ENCODE measurements at places on chromosomes 3 and 15.

DNA sequence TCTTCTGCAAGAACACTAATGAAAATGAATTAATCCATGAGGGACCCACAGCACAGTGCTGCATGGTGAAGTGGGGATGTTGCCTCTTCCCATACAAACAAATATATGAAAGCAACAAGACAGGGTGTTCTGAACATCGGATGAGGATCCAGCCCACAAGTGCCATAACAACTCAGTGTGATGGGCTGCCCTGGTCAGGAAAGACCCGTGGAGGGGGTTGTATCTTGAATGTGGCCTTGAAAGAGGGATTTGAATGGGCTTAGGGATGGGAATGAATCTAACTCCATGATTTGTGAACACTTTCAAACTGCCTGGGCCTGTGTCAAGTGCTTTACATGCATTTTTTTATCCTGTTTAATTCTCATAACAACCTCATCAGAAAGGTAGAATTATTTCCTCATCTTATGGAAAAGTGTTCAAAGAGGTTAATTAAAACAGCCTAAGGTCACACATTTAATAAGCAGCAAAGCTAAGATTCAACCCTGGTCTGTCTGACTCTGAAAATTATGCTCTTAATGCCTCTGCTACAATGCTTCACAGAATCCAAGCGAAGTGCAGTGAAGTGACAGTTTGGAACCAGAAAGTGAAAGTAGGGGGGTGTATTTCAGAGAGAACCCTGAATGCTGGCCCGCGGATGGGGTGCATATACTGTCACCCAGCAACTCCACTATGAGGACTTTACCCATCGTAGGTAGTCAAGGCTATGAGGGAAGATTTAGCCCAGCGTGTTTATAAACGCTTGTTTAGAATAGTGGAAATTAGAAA, 65.6 kb upstream of the HEG1 start:
- DNase-seq = no peak

GRCh38 chr3:186417791-186418190, 55.8 kb upstream of the DGKG start:
- no peak for DNase-seq

GRCh38 chr15:38182900-38183299, 69.7 kb upstream of the SPRED1 start:
- DNase-seq = no peak

DNA sequence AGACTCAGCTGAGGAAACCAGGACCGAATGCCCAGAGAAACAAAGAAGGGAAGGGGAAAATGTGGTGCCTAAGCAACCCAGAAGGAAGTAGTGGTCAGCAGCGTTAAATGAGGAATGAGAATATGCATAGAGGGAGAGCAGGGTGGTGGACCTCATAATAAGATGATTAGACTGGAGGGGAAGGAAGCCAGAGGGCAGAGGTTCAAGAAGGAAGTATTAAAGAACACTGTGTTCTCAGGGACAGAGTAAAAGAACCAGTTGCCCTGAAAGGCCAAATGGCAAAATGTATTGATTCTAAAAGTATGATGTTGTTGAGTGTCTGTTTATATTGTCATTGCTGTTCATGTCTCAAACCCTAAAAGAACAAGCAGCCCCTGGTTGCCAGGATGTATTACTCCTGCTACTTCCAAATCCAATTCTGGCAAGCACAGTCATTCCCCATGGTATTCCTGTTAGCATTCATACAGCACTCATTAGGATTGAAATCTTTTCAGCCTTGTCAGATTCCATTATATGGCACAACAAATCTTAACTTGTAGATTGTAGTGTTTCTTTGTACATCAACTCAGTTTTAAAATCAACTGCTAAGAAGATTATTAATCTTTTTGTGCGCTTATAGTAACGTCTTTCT, 23.4 kb downstream of the P2RY1 start:
- no peak for DNase-seq

GRCh38 chr3:128648940-128649663, 1.5 kb downstream of the RPN1 start:
- no peak for DNase-seq

DNA sequence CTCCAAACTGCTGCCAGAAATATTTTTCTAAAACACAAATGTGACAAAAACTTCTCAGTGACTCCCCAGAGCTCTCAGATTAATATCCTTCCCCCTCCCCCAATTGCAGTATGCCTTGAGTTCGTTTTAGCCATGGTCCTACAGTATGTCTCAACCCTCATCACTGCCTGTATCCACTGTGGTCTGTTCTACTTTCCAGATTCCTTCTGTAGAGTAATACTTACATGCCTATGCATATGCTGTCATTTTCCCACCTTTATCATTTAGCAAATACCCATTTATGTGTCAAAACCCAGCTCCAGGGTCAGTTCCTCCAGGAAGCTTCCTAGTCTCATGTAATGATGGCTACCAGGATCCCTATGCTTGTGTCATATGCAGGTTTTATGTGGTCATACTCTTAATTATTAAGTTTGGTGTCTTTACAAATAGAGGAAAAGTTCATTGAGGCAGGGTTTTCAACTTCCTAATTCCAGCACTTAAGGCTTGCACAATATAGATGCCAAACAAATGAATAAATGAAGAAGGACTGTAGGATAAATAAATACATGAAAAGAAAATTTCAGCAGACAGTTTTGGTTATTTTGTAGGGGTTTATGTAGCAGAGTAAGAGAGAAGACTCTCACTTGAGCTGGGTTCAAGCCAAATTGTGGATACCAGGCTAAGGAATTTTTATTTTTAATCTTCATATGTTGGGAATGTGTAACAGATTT, 170.8 kb downstream of the ALCAM start:
- no peak for DNase-seq

DNA sequence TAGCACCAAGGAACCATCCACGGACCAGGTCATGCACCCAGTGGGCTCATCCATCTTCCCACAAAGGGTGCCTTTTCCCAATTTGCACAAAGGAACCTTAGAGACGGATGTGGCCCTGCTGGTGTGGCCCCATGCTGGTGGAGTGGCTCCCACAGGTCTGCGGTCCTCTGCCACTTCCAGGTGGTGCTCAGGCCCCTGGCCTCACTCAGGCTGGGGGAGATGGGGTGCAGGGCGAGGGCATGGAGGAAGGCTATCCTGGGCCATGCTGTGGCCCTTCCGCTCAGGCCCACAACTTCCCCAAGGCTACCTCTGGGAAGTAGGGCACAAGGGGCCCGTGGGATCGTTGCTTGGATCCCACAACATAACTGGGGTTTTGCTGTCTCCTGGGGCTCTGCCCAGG, 5.2 kb upstream of the SYNM start:
- no peak for DNase-seq

DNA sequence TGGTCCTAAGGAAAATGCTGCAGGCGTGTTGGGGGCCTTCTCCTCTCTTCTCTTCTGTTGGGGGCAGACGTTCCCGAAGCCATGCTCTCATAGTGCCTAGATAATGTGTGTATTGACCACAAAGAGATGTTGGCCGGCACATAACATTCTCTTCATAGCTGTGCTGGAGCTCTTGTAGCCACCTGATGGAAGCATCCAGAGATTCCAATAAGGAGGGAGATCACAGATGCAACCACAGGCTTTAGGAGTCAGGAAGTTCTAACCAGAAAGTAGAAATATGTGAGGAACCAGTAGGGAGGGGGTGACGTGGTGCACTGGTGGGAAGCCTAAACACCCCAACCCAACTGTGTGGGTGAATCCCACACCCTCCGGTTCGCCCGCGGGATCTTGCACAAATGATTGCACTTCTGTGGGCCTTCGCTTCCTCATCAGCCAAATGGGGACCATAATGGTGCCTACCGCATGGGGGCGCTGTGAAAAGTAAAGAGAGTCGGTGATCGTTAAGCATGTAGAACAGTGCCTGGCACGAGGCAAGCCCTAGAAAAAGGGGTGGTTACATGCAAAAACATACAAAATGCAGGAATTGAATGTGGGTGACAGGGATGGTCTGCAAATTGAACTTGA, 87.8 kb downstream of the TOP2B start:
- DNase-seq = no peak

DNA sequence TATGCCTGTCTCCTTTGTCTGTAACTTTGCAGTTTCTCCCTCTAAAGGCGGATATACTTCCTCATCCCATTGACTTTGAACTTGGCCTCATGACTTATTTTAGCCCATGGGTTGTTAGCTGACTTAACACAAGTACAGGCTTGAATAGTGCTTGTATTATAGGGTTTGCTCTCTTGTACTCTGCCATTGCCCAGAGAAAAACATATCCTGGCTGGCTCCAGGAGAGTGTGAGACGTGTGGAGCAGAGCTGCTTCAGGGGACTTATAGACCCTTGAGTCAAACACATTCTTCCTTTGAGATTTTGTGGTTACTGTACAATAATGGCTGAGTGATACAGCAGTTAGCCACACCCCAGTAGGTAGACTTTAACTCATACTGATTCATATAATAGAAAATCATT, 124.0 kb downstream of the RAP2B start:
- no peak for DNase-seq

DNA sequence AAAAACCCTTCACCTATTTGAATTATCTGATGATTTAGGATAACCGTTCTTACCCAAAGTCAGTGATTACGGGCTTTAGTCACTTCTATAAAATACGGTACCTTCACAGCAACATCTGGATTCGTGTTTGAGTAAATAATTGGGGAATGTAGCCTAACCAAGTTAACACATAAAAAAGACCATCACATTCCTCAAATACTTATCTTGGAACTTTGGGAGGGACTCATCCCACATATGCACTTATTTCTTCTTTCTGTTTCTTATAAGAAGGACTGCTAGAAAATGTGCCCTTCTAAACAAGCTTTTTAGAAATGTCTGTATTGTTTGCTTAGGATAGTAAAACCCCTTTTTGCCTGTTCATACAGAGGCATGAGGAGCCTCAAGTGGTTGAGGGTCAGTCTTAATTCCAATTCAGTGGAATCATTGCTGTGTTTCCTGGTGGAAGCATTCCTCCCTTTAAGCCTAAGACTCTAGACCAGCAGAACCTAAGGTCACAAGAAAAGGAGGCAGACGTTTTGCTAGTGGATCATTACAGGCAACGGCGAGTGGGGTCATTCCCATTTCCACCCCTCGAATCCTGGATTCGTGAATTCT, 67.5 kb downstream of the TMEM44 start:
- no peak for DNase-seq

DNA sequence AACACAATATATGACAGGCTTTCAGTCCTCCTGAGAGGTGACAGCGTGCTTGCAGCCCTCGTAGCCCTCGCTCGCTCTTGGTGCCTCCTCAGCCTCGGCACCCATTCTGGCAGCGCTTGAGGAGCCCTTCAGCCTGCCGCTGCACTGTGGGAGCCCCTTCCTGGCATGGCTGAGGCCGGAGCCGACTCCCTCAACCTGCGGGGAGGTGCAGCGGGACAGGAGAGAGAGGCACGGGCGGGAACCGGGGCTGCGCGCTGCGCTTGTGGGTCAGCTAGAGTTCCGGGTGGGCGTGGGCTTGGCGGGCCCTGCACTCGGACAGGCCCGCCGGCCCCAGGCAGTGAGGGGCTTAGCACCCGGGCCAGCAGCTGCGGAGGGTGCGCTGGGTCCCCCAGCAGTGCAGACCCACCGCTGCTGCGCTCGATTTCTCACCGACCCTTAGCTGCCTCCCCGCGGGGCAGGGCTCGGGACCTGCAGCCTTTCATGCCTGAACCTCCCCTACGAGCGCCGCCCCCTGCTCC, 60.4 kb upstream of the HRH1 start:
- DNase-seq = no peak
